ENCODE measurements at places on chromosomes 2 and 18. TPM values are rescaled to one million over a fixed set of nuclear protein-coding genes. Genes with fewer than 3 reads are reported as not detected.

The PFN4 gene
- total RNA-seq: not detected

The DUSP19 gene
- total RNA-seq: 3.4 TPM

The SPR gene
- 9.6 TPM for total RNA-seq

GRCh38 chr2:10863837-10864236 is 47.9 kb upstream of the KCNF1 start:
- no peaks in the 10 kb centered on the region for H3K27me3 ChIP-seq
- no peaks in the 10 kb centered on the region for H3K36me3 ChIP-seq
- H3K4me3 ChIP-seq: no peak overlapping the region
- H3K27ac ChIP-seq: no peak overlapping the region
- DNase-seq: no peak

DNA sequence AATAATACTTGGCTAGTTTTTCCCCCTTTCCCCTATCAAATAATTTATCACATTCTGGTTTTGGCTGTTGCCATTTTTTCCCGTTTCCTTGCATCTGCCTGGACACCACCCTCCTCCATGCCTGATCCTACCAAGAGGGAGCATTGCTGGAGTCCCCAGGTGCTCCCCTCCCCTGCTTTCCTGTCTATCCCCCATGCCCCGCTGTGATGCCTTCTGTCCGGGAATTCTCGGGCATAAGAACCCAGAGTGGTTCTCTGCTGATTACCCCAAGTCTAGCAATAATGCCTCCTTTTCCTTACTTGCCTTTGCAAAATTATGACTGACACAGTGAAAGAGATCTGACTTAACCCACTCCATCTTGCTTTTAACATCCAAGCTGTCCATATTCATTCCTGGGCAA is 248.0 kb upstream of the PXDN start:
- H3K27me3 ChIP-seq: no peaks in the 10 kb centered on the region
- DNase-seq: no peak
- no peak overlapping the region for H3K27ac ChIP-seq
- H3K36me3 ChIP-seq: no peaks in the 10 kb centered on the region
- H3K4me3 ChIP-seq: no peak overlapping the region

- no peaks in the 10 kb centered on the region for H3K27me3 ChIP-seq
- H3K36me3 ChIP-seq: peaks cover 24% of the 10 kb centered on the region
- H3K4me3 ChIP-seq: peak overlapping the region; percentile 6
- H3K27ac ChIP-seq: peak overlapping the region; percentile 94
Observed at GRCh38 chr2:86035883-86036668, 69.6 kb downstream of the POLR1A start.

GRCh38 chr2:111663471-111664274 is 220.3 kb downstream of the ANAPC1 start:
- no peak overlapping the region for H3K27ac ChIP-seq
- H3K36me3 ChIP-seq: no peaks in the 10 kb centered on the region
- no peak for DNase-seq
- no peaks in the 10 kb centered on the region for H3K27me3 ChIP-seq
